Activated T-cell treated with anti-CD3 and anti-CD28 coated beads, Interleukin-2, amount 50 U/mL, for 24 hours (primary cell): ENCODE measurements at places on chromosomes 13 and 19.

GRCh38 chr13:33480561-33480960 is 195.0 kb upstream of the STARD13 start:
- no peaks in the 10 kb centered on the region for H3K4me1 ChIP-seq
- H3K36me3 ChIP-seq = no peaks in the 10 kb centered on the region
- H3K27me3 ChIP-seq = peaks cover 30% of the 10 kb centered on the region
- H3K4me3 ChIP-seq = no peak overlapping the region

- no peak for DNase-seq
- peak overlapping the region; percentile 41 for H3K4me3 ChIP-seq
- H3K27ac ChIP-seq = peak overlapping the region; percentile 86
- H3K4me1 ChIP-seq = peaks cover 29% of the 10 kb centered on the region
These were observed 2.2 kb downstream of the ZIC2 start for GRCh38 chr13:99983499-99984401.

GRCh38 chr19:27774827-27775226 is 1438.1 kb downstream of the UQCRFS1 start:
- no peak for DNase-seq
- no peaks in the 10 kb centered on the region for H3K4me1 ChIP-seq
- no peaks in the 10 kb centered on the region for H3K27me3 ChIP-seq
- H3K36me3 ChIP-seq = peaks cover 84% of the 10 kb centered on the region
- no peak overlapping the region for H3K4me3 ChIP-seq

DNA sequence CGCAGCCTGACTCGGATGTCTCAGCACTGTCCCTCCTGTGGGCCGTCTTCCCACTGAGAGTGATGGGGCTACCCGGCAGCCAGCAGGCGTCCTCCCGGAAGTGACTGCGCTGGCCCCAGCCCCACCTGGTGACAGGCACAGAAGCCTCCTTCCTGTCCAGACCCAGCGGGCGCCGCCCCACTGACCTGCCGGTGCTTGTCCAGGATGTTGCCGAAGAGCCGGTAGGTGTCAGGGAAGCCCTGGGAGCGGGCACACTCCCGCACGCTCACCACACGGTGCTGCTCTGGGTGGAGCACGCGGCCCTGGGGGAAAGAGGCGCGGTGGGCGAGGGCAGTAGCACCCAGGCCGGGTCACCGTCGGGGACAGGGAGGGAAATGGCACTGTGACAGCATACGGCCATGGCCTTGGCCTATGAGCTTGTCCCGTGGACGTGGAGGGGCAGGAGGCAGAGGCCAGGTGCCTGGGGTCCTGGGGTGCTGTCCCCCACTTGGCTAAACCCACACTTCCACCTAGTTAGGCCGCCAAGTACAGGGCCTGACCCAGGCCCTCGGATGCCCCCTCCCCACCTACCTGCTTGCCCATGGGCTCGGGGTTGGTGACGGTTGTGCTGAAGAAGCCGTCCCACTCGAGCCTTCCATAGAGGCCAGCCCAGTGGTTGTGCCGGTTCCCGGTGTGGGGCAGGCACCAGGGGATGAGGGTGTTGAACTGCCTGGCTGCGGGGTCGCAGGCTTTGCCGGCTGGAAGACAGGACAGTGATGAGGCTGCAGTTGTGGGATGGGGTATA is 16.0 kb upstream of the EIF3G start:
- H3K36me3 ChIP-seq = peaks cover 99% of the 10 kb centered on the region
- peaks cover 3% of the 10 kb centered on the region for H3K4me1 ChIP-seq
- no peak for DNase-seq
- H3K27me3 ChIP-seq = no peaks in the 10 kb centered on the region
- peak overlapping the region; percentile 52 for H3K27ac ChIP-seq
- no peak overlapping the region for H3K4me3 ChIP-seq

- H3K36me3 ChIP-seq = peaks cover 34% of the 10 kb centered on the region
- no peak for DNase-seq
- no peak overlapping the region for H3K4me3 ChIP-seq
- H3K4me1 ChIP-seq = peaks cover 8% of the 10 kb centered on the region
- no peaks in the 10 kb centered on the region for H3K27me3 ChIP-seq
These were observed 8.6 kb downstream of the TNFAIP8L1 start for GRCh38 chr19:4647676-4648644.

DNA sequence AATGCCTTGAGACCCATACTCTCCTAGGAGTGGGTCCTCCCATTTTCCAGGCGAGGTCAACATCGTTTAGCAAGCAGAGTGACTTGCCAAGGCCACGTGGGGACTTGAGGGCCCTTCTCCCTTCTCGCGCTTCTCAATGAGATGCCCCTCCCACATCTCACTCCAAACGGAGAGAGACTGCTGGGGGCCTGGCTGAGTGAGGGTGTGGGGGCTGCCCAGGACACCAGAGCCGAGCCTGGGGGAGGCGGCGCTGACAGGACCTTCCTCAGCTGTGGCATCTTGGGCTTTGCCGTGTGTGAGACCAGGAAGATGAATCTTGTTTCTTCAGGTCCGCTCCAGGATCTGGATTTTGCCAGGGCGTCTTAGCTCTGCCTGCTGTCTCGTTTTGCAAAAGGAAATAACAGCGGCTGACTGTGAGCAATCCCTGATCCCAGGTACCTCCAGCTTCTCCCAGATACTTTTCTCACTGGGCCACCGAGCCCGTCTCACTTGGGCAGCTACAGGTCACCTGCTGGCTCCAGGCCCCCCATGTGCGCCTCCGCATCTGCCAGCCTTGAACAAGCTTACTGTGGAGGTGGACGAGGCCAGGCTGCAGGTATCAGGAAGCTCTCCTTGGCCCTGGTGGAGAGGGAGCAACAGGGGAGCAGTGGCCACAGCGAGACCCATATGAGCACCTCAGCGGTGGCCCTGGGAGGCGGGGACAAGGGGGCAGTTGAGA is 6.0 kb downstream of the COX6B2 start:
- H3K27ac ChIP-seq = no peak overlapping the region
- DNase-seq = no peak
- H3K4me1 ChIP-seq = peaks cover 10% of the 10 kb centered on the region
- H3K27me3 ChIP-seq = peaks cover 32% of the 10 kb centered on the region
- H3K4me3 ChIP-seq = no peak overlapping the region

GRCh38 chr13:78777976-78778375 is 119.0 kb upstream of the OBI1 start:
- H3K27ac ChIP-seq = no peak overlapping the region
- peaks cover 21% of the 10 kb centered on the region for H3K27me3 ChIP-seq
- H3K36me3 ChIP-seq = no peaks in the 10 kb centered on the region

GRCh38 chr13:21361123-21361522 is 98.0 kb downstream of the ZDHHC20 start:
- no peak for DNase-seq
- H3K36me3 ChIP-seq = no peaks in the 10 kb centered on the region
- no peak overlapping the region for H3K4me3 ChIP-seq
- H3K4me1 ChIP-seq = peaks cover 15% of the 10 kb centered on the region
- H3K27ac ChIP-seq = no peak overlapping the region
- H3K27me3 ChIP-seq = no peaks in the 10 kb centered on the region

GRCh38 chr19:32692727-32693061 is 1.1 kb downstream of the NUDT19 start:
- H3K27ac ChIP-seq = peak overlapping the region; percentile 89
- H3K27me3 ChIP-seq = no peaks in the 10 kb centered on the region
- no peak for DNase-seq
- peaks cover 70% of the 10 kb centered on the region for H3K4me1 ChIP-seq
- H3K4me3 ChIP-seq = peak overlapping the region; percentile 87

DNA sequence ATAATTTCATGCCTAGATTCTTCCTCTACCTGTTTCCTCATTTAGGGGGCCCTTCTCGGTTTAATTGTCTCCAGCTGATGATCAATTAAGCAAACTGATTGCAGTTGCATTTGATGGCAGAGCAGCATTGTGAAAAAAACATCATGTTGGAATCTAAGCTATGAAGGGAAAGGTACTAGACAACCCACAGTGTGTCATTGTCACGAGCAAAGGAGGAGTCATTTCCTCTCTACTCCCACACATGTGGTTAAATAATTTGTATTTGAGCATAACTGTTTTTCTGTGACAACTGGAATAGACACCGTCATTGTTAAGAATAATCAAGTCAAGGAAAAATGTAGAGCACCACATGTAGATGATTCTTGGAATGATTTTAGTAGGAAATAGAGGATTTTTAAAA is 240.3 kb downstream of the DCT start:
- no peak for DNase-seq
- H3K4me3 ChIP-seq = no peak overlapping the region
- H3K27me3 ChIP-seq = no peaks in the 10 kb centered on the region
- peak overlapping the region; percentile 0 for H3K27ac ChIP-seq
- H3K36me3 ChIP-seq = no peaks in the 10 kb centered on the region

GRCh38 chr13:37094840-37095239 is 10.6 kb downstream of the CSNK1A1L start:
- no peaks in the 10 kb centered on the region for H3K36me3 ChIP-seq
- no peak overlapping the region for H3K4me3 ChIP-seq
- peaks cover 9% of the 10 kb centered on the region for H3K4me1 ChIP-seq
- H3K27ac ChIP-seq = no peak overlapping the region

DNA sequence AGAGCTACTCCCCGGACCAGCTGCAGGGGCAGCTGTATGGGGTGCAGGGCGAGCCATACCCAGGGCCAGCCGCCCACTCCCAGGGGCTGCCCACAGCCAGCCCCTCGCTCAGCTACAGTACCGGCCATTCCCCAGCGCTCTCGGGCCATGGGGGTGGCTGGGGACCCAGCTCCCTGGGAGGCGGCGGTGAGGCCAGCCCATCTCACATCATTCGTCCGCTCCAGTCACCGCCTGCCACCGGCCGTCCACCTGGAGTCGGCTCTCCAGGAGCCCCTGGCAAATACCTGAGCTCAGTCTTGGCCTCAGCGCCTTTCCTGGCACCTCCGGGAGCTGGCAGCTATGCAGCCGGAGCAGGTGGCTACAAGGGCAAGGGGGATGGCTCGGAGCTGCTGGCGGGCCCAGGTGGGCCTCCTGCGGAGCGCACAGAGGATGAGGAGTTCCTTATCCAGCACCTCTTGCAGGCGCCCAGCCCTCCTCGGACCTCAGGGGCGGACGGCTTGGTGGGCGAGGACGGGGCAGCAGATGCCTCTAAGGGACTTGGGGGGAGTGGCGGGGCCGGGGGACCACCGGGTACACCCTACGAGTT is 4.9 kb downstream of the PRR12 start:
- H3K27me3 ChIP-seq = no peaks in the 10 kb centered on the region
- peaks cover 33% of the 10 kb centered on the region for H3K4me1 ChIP-seq
- H3K4me3 ChIP-seq = no peak overlapping the region
- no peak for DNase-seq
- no peak overlapping the region for H3K27ac ChIP-seq

DNA sequence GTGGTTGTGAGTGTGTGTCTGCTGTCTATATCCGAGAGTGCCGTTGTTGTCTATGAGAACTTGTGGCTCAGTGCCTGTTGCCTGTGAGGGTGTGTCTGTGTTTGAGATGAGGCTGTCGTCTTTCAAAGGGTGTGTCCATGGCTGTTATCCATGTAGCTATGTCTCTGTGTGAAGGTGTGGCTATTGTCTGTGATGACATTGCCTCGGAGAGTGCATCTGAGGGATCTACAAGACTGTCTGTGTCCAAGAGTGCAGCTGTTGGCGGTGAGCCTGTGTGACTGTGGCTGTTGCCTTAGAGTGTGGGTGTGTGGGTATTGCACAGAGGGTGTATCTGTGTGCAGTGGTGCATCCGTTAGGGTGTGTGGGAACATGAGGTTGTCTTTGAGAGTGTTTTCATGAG is 4.9 kb downstream of the NUMBL start:
- no peak overlapping the region for H3K4me3 ChIP-seq
- H3K27me3 ChIP-seq = no peaks in the 10 kb centered on the region
- H3K36me3 ChIP-seq = peaks cover 34% of the 10 kb centered on the region
- no peaks in the 10 kb centered on the region for H3K4me1 ChIP-seq
- no peak for DNase-seq
- H3K27ac ChIP-seq = no peak overlapping the region

DNA sequence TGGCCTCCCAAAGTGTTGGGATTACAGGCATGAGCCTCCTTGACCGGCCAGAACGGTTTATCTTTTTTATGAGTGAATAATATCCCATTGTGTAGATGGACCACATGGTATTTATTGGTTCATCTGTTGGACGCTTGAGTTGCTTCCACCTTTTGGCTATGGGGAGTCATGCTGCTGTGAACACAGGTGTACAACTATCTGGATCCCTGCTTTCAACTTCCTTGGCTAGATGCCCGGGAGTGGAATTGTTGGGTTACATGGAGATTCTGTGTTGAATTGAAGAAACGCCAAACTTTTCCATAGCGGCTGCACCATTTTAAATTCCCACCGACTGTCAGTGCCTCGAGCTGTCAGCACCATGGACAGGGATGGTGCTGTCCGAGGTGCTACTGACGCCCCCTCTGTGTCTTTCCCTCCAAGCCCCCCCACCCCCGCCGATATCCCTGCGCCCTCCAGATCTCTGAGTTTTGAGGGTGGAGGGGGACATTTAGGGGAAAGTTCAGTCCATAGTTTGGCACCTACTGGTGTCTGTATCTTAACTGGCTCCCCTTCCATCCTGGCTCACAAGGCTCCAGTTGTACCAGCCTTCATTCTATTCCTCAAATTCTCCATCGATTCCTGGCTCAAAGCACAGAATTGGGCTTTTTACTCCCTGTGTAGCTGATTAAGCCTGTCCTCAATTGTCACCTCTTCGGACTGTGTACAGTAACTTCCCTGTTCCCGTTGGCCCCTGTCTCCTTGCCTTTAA is 27.3 kb downstream of the PNPLA6 start:
- no peak overlapping the region for H3K4me3 ChIP-seq
- no peaks in the 10 kb centered on the region for H3K27me3 ChIP-seq
- peaks cover 48% of the 10 kb centered on the region for H3K36me3 ChIP-seq
- no peaks in the 10 kb centered on the region for H3K4me1 ChIP-seq
- DNase-seq = no peak

- H3K4me1 ChIP-seq = peaks cover 32% of the 10 kb centered on the region
- no peak overlapping the region for H3K4me3 ChIP-seq
- DNase-seq = no peak
- H3K27ac ChIP-seq = no peak overlapping the region
These were observed 18.0 kb downstream of the VRK3 start for GRCh38 chr19:50007170-50007569.

DNA sequence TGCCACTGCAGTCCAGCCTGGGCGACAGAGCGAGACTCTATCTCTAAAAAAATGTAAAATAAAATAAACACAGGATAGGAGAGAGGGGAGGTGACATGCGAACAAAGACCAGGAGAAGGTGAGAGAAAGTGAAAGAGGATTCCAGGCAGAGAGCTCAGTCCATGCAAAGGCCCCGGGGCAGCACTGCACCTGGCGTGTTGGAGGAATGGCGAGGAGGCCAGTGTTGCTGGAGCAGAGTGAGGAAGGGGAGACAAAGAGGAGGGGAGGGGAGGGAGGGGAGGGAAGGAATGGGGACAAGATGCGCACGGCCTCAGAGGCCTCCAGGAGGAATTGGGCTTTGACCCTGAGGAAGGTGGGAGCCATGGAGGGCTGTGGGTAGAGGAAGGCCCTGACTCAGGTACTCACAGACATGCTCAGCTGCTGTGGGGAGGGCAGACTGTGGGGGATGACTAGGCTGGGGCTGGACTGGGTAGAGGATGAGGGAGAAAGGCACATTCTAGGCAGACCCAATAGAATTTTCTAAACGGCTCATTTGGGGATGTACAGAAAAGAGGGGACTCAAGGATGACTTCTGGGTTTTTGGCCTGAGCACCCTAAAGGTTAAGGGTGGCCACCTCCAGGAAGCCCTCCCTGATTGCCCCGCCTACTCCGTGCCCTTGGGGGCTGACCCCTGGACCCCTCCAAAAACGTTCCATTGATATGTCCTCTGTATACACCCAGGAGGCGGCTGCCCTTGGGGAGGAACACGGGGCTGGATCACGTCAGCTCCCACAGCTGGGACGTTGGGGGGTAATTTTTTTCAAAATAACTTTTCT is 43.9 kb downstream of the PTPRS start:
- no peaks in the 10 kb centered on the region for H3K36me3 ChIP-seq
- H3K27ac ChIP-seq = no peak overlapping the region
- H3K4me1 ChIP-seq = peaks cover 14% of the 10 kb centered on the region
- H3K4me3 ChIP-seq = no peak overlapping the region
